Ovary (tissue), 10 donors: ENCODE measurements at places on chromosomes 3 and 15. TPM values are rescaled to one million over a fixed set of nuclear protein-coding genes. Genes with fewer than 3 reads are reported as not detected.

Gene ZNF619
- polyA plus RNA-seq = 9.2 TPM

Gene AGBL1
- polyA plus RNA-seq = 0.02 TPM

Gene CFAP20DC
- 2.4 TPM for polyA plus RNA-seq

Gene CFAP91
- polyA plus RNA-seq = 5.3 TPM

Gene GOLGA6L7
- polyA plus RNA-seq = not detected

Gene LIPC
- polyA plus RNA-seq = 0.31 TPM

Gene DUOX1
- 0.87 TPM for polyA plus RNA-seq
